Cortex of kidney (tissue), 1 donor: ENCODE measurements at places on chromosomes 11 and 22.

GRCh38 chr11:21774212-21774611 lies 418.7 kb upstream of the ANO5 start:
- no peak for DNase-seq

DNA sequence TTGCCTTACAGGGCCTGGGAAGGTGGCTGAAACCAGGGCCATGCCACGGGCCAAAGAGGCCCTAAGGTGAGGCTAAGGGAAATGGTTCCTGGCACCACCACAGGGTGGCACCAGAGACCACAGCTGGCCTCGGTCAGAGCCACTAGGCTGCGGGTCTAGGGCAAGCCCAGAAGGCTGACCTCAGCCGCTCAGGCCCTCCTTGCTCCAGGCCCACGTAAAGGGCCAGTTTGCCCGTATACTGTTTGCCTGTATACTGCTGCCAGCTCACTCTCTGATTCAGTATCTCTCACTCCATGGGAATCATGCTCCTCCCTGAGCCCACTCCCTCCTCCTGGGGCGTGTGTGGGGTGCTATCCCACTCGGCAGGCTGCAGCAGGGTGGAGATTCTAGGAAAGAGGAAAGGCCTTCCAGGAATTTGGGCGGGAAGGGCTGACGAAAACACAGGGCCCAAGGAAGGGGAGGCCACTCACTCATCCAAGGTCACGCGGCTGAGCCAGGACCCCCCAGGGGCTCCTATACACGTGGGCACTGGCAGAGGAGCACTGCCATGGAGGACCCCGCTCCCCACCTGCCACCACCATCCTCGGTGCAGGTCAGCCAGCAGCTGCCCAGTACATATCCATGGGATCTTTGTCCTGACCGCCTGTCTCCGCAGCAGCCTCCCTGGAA lies 62.4 kb downstream of the NECTIN1 start:
- peak; percentile 37 for DNase-seq

GRCh38 chr11:124869331-124869730 lies 4.1 kb downstream of the ROBO3 start:
- DNase-seq = no peak

DNA sequence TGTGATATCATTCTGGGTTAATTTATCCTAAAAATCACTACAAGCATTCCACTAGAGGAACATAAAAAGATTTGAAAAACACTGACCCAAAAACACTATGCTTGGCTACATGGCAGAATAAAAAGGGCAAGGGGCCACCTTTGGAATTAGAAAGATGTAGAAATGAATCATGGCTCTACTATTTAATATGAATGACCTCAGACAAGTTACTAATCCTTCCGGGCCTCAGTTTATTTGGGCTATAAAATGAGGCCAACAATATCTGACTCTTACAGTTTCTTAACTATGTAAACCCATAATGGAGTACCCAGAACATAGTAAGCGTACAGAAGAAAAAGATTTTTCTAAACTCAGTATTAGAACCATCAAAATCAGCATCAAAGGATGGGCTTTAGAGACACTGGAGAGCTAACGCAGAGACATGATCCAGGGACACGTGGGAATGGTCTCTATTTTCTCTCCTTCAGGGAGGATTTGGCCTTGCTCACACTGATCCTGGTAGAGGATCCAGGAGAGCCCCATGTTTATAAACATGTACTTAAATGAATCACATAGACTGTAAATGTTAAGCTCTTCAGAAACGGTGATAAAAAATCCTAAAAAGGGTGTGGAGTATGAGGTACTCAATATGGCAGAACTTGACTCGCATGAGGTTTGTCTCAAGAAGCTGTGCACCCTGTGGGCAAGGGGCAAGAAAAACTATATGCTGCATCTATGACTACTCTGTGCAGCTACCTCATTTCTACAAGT lies 288.4 kb upstream of the PITPNB start:
- DNase-seq = no peak

DNA sequence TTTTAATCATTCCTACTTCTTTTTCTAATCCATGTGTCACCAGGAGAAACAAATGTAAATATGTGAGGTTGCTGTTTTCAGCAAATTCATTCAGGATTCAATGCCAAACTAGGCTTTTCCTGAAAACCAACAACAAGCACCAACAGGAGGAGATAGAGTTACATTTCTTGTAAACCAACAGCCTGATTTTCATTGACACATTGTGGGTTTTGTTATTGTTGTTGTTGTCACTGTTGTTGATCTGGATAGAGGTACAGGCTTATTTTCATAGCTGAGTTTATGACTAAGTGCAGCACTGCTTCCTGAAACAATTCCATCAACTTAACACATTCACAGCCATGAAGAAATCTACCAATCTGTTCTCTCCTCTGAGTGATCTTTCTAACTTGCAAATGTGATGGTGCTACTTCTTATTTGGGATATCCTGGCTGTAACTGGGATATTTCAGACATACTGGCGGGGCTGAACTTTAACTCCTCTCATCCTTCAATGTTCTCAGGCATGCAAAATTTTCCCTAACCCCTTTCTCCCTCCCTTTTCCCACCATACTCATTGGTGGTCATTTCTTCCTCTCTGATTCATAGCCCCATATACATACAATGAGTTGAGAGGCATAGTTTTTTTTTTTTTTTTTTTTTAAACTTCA lies 65.5 kb downstream of the ME3 start:
- no peak for DNase-seq

DNA sequence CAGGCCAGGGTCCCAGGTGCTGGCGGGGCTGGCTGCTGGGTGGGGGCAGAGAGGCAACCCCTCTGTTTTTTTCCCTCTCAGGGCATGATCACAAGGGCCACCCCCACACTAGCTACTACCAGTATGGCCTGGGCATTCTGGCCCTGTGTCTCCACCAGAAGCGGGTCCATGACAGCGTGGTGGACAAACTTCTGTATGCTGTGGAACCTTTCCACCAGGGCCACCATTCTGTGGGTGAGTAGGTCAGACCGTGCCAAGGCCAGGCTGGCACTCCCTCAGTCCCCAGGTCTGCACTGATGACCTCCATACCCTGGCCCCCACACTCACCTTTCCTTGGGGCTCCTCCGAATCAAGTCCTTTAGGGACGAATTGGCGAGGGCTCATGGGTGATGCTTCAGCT lies 7.3 kb downstream of the TCN2 start:
- DNase-seq = no peak

DNA sequence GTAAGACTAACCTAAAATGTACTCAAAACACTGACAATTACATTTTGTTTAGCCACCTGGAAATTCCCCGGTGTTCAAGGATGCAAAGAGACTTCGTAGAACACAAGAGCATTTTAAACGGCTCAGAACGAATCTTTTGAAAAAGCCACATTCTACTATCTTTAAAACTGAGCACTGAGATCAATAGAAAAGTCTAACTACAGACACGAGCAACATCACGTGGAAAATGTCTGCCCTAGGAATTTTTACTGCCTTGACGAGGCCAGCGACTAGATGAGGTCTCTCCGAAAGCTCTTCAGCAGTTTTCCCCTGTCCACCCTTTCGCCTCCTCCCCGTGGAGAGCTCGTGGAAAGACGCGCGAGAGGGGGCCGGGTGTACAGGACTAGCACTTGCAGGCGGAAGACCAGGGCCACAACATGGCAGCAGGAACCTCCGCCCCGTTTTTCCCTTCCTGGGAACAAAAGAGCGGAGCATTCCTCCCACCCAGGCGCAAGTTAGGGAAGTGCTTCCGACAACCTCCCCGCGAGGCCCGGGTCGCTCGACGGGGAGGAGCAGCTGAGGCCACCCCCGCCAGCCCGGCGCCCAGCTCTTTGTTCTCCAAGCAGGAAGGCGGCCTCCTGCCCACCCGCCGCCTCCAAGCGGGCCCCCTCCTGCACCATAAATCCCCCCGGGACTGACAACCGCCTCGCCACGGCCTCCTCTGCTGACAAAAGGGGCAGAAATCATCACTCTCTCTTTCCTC lies 1.1 kb downstream of the EIF4G2 start:
- no peak for DNase-seq

GRCh38 chr22:23816156-23816976 lies 22.4 kb downstream of the DERL3 start:
- DNase-seq = no peak
